ENCODE measurements at places on chromosomes 4 and X. TPM values are rescaled to one million over a fixed set of nuclear protein-coding genes. Genes with fewer than 3 reads are reported as not detected.

Gene TXK
- total RNA-seq: 6.8 TPM

GRCh38 chr4:123616951-123617461, 220.4 kb downstream of the SPRY1 start:
- no peaks in the 10 kb centered on the region for H3K4me1 ChIP-seq
- peak; percentile 84 for DNase-seq
- H3K36me3 ChIP-seq: no peaks in the 10 kb centered on the region
- H3K4me3 ChIP-seq: no peak overlapping the region

DNA sequence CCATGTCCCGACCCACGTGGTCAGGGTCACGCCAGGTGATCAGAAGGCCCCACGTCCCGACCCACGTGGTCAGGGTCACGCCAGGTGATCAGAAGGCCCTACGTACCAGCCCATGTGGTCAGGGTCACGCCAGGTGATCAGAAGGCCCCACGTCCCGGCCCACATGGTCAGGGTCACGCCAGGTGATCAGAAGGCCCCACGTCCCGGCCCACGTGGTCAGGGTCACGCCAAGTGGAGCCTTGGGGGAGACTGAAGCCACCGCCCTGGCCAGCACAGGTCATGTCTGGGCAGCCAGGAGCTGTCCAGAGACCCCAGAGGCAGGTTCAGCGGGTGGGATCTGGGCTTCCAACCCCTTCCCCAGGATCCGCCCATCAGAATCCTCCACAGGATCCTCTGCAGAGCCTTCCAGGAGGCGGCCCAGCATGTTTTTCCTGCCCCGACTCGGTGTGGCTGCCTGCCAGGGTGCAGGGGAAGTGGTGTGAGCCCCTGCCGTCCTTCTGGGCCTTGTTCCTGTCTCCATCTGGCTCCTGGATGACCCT, 58.4 kb downstream of the FAM53A start:
- no peaks in the 10 kb centered on the region for H3K36me3 ChIP-seq
- DNase-seq: no peak
- H3K27ac ChIP-seq: no peak overlapping the region
- no peak overlapping the region for H3K4me3 ChIP-seq
- H3K4me1 ChIP-seq: no peaks in the 10 kb centered on the region

DNA sequence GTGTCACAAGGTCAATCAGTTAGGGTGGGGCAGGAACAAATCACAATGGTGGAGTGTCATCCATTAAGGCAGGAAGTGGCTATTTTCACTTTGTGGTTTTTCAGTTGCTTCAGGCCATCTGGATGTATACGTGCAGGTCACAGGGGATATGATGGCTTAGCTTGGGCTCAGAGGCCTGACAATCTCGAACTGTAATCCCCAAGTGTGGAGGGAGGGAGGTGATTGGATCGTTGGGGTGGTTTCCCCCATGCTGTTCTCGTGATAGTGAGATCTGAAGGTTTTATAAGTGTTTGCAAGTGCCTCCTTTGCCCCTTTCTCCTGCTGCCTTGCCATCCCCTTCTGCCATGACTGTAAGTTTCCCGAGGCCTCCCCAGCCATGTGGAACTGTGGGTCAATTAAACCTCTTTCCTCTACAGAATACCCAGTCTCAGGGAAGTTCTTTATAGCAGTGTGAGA, 36.7 kb upstream of the STS start:
- no peaks in the 10 kb centered on the region for H3K27me3 ChIP-seq
- DNase-seq: no peak
- H3K4me3 ChIP-seq: no peak overlapping the region
- H3K27ac ChIP-seq: no peak overlapping the region
- no peaks in the 10 kb centered on the region for H3K36me3 ChIP-seq

DNA sequence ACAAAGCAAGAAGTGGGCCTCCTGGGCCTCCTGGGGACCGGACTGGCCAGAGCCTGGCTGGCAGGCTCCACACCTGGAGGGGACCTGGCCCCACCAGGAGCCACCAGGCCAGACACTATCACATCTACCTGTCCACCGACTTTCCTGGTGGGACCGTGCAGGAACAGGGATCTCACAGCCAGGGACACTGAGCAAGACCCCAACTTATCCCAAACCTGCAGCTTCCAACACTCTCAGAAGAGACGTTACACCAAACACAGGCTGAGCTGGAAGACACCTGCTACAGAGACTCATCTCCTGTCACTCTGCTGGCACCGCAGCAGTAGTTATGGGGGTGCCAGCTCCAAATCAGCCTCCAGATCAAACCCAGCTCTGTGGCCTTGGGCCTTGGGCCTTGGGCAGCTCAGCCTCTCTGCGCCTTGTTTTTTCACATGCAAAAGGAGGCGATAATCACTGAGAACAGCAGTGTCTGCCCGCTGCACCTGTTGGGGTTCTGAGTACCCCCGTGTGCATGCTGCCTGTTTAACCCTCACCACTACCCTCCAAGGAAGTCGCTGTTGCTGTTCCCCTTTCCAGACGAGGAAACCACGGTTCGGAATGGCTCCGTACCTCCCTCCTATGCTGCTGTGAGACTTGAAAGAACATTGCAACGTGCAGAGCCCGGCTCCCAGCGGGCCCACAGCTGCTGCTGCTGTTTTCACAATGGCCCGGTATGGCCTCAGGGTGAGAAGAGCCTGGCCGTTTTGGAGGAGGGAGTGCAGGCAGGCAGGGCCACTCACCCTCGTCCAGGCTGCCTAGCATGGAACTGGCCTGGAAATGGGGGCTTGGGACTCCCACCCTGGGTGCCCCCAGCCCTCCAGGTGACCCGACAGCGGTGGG, 69.6 kb downstream of the ADRA2C start:
- no peaks in the 10 kb centered on the region for H3K27me3 ChIP-seq
- H3K36me3 ChIP-seq: no peaks in the 10 kb centered on the region
- DNase-seq: no peak
- no peak overlapping the region for H3K4me3 ChIP-seq

GRCh38 chrX:15834053-15834452, 20.6 kb downstream of the AP1S2 start:
- no peaks in the 10 kb centered on the region for H3K27me3 ChIP-seq
- no peak overlapping the region for H3K4me3 ChIP-seq
- no peak overlapping the region for H3K27ac ChIP-seq
- H3K4me1 ChIP-seq: no peaks in the 10 kb centered on the region
- H3K36me3 ChIP-seq: no peaks in the 10 kb centered on the region

- peaks cover 7% of the 10 kb centered on the region for H3K36me3 ChIP-seq
- H3K4me3 ChIP-seq: no peak overlapping the region
- no peaks in the 10 kb centered on the region for H3K27me3 ChIP-seq
- H3K27ac ChIP-seq: no peak overlapping the region
These were observed 27.7 kb downstream of the DCUN1D4 start for GRCh38 chr4:51870441-51871188.

DNA sequence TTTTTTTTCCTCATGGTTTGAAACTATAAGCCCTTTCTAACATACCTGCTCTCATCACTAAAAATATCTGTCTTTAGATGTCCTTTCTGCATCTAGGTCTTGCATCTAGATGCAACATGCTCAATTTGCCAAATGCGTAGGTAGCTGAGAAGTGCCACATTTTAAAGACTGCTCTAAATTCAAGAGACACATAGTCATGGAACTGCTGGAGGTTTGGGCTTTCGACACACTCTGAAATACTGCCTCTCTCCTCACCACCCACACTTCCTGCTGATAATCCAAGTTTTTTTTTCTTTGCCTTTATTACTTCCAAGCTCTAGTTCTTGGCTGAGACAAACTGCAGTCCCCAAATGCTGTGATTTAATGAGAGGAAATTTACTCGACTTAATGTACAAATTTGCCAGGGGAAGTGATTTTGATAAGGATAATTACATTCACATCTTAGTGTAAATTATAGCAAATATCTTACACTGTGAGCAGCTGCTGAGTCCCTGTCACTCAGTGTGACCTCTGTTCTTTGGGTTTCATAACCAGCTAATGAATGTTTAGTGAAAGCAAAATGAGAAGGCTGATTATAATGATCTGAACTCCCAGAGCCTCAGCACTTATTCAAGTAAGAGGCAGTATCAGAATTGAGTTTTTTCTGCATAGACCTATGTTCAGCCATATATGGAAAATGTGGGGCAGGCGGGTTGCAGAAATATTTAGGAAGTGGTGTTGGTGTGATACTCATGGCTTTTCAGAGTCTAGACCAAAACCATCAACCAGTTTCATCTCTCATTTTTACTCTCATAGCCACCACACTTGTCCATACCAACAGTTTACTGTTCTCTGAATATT, 31.3 kb downstream of the DRD5 start:
- DNase-seq: no peak
- no peaks in the 10 kb centered on the region for H3K36me3 ChIP-seq
- H3K27me3 ChIP-seq: no peaks in the 10 kb centered on the region
- no peak overlapping the region for H3K4me3 ChIP-seq
- H3K4me1 ChIP-seq: no peaks in the 10 kb centered on the region

DNA sequence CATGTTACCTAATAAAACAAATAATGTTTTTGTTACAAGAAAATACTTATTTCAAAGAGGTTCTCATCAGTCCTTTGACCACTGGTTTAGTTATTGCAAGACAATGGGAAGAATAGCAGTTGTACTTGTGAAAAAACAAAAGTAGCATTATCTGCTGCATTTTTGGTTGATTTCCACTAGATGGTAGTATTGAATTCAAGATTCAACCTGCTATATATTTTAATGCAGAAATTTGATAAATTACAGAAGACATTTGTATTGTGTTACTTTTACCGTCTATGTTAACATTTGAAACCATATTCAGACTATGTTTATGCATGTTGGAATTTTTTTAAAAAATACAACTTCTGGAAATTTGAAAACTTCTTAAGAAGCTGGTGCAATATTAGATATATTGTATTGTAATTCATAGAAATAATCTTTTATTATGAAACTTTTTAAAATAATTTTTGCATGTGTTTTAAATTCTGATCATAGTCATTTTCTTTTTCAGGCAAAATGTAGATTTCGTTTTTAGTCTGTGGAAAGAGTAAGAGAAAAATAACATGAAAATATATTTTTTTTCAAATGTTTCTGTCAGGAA, 56.4 kb downstream of the SPCS3 start:
- H3K27ac ChIP-seq: no peak overlapping the region
- no peaks in the 10 kb centered on the region for H3K36me3 ChIP-seq
- H3K4me3 ChIP-seq: no peak overlapping the region
- H3K27me3 ChIP-seq: no peaks in the 10 kb centered on the region

DNA sequence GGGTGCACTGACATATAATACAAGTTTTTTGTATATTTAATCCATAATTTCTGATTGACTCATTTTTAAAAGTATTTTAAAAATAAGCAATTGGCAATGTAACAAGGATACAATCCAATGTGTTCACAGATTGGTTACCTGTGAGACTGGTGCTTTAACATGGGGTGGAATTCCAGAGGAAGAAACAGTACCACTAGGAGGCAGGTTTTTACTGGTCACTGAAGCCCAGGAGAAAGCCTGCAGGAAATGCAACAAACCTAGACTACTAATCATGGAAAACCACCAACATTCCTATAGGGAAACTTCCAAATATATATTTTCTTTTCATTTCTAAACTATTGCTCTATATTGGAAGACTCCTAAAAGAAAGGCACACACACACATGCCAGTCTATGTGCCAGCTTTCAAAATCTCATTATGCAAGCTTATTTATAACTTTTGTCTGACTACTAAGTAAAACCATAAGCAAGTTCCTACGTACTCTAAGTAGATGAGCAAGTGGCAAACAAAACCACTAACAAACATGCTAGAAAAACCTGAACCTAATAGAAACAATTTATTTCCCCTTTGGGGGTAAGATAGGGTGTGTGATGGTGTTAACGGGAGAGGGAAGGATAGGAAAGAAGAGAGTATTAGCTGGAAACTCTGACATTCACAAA, 19.2 kb downstream of the G3BP2 start:
- H3K36me3 ChIP-seq: no peaks in the 10 kb centered on the region
- DNase-seq: no peak
- no peaks in the 10 kb centered on the region for H3K4me1 ChIP-seq
- no peak overlapping the region for H3K27ac ChIP-seq
- H3K4me3 ChIP-seq: no peak overlapping the region
- no peaks in the 10 kb centered on the region for H3K27me3 ChIP-seq

DNA sequence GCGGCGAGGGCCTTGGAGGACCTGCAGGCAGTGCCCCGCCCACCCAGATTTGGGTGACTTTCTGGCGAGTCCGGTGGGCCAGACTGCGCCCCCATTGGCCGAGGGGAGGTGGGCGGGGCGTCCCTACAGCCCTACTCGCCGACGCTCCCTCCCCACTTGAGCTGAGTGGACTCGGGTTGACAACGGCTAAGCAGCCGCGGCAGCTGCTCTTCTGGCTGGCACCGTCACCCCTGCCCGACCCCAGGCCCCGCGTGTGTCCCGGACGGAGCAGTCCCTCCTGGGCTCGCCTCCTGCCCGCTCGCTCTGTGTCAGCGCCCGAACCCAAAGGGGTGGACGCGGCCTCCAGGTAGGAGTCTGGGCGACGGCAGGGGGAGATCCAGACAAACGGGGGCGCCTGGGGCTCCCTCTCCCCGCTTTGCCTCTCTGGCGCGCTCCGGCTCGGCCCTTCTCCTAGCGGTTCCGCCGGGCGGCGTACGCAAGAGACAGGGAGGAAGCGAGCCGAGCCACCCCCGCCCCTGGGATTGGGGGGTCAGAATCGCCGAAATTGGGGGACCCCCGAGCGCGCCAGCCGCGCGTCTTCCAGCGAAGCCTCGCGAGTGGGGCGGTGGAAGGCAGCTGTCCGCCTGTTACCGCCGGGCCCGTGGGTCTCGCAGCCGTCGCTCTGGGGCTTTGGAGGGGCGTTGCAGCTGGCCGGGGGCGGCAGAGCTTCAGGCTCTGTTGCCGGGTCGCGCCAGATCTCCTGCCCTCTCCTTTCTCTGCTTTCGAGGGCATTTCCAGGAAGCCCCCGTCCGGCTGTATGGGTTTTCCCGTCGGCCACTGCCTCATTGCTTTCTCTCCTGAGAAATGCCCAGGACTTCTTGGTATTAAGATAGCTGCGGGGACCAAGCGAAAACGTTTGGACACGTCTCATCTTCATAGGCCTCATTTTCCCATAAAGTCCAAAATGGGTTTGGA, 46.3 kb downstream of the STARD8 start:
- H3K27ac ChIP-seq: no peak overlapping the region
- DNase-seq: peak; percentile 91
- H3K36me3 ChIP-seq: no peaks in the 10 kb centered on the region
- no peaks in the 10 kb centered on the region for H3K27me3 ChIP-seq

- no peaks in the 10 kb centered on the region for H3K27me3 ChIP-seq
- DNase-seq: no peak
- no peak overlapping the region for H3K27ac ChIP-seq
These were observed 1233.1 kb downstream of the C4orf33 start for GRCh38 chr4:130329036-130329435.

GRCh38 chr4:95209927-95210326, 338.8 kb downstream of the UNC5C start:
- DNase-seq: no peak
- no peak overlapping the region for H3K4me3 ChIP-seq
- no peak overlapping the region for H3K27ac ChIP-seq
- no peaks in the 10 kb centered on the region for H3K27me3 ChIP-seq
- H3K4me1 ChIP-seq: no peaks in the 10 kb centered on the region

DNA sequence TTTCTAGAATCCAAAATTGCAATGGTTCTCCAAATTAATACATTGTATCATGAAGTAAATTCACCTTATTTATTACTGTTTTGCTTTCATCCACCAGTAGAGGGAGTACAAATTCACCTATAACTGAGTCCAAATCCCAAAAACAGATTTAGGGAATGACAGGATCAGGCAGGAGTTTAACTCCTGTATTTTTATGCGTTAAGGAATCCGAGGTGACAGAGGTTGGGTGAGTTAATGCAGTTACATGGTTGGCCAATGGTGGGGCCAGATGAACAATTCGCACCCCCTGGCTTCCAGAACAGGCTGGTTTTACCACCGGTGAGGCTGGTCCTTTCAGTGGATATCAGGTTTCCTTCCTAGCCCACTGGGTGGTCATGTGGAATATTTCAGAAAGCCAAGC, 82.4 kb downstream of the MTNR1A start:
- H3K27me3 ChIP-seq: no peaks in the 10 kb centered on the region
- no peaks in the 10 kb centered on the region for H3K36me3 ChIP-seq
- no peak overlapping the region for H3K27ac ChIP-seq

- no peaks in the 10 kb centered on the region for H3K36me3 ChIP-seq
- H3K4me1 ChIP-seq: no peaks in the 10 kb centered on the region
- no peak for DNase-seq
- H3K27ac ChIP-seq: no peak overlapping the region
These were observed 190.6 kb downstream of the PTTG2 start for GRCh38 chr4:38150766-38151165.

Data from aorta (tissue), 5 donors.